Neural crest cell (in vitro differentiated cells): ENCODE measurements at places on chromosomes 5 and 9. TPM values are rescaled to one million over a fixed set of nuclear protein-coding genes. Genes with fewer than 3 reads are reported as not detected.

The HRCT1 gene
- not detected in 2 replicates for total RNA-seq

The GBA2 gene
- total RNA-seq = 84.9 and 95.9 TPM in 2 replicates

The DNM1 gene
- 84.0 and 87.2 TPM in 2 replicates for total RNA-seq

The TAS2R1 gene
- total RNA-seq = not detected in 2 replicates

The TMEM252 gene
- not detected in 2 replicates for total RNA-seq

The GPRIN1 gene
- total RNA-seq = 35.9 and 39.0 TPM in 2 replicates

The ANKRD18A gene
- 4.8 and 7.6 TPM in 2 replicates for total RNA-seq

The GADD45G gene
- total RNA-seq = 11.9 and 13.3 TPM in 2 replicates

The COL23A1 gene
- 33.7 and 34.0 TPM in 2 replicates for total RNA-seq

The PCDHA12 gene
- total RNA-seq = 5.5 and 6.6 TPM in 2 replicates

The IFNK gene
- total RNA-seq = not detected in 2 replicates

The FASTKD3 gene
- 12.2 and 12.9 TPM in 2 replicates for total RNA-seq

The FAM200C gene
- total RNA-seq = 9.1 and 9.6 TPM in 2 replicates

The CCL27 gene
- total RNA-seq = 0.86 TPM in 1 of 2 replicates, not detected in the other

The RELL2 gene
- total RNA-seq = 6.5 and 6.9 TPM in 2 replicates

The STK10 gene
- 32.3 and 43.5 TPM in 2 replicates for total RNA-seq
